ENCODE measurements at places on chromosomes 5 and 9. TPM values are rescaled to one million over a fixed set of nuclear protein-coding genes. Genes with fewer than 3 reads are reported as not detected.

- no peak for DNase-seq
Observed at GRCh38 chr5:115355767-115356381, 59.4 kb upstream of the CCDC112 start.

PTPRD gene
- total RNA-seq, result 3.6 TPM

DNA sequence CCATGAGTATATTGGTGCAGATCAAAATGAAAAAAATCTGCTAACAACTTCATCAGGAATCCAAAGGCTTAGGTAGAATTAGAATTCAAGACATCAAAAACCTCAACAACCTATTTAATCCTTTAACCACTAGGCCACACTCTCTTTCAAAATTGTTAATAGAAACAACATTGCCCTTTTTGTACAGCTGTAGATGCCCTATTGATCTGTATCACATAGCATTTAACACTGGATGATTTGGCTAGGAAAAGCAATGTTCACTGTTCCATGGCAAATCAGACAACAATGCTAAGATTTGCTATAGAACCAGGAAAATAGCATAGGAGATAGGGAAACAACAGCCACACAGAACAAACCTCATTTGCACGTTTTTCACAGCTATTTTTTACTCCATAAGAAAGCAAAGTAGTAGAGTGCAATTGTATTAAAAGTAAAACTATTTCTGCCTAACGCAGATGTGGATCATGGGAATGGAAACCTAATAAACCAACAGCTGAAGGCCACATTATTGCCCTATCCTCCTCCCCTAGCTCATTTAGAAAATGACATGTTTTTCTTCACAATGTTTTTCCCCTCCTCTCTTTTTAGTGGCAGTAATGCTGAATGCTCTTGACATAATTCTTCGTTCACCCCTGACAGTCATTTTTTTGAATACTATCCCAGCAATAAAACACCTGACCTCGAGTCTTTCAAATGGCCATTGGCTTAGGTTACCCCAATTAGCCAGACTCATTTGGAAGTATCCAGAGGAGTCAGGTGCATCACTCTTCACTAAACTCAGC, 373.0 kb upstream of the CCNH start:
- no peak for DNase-seq

FOXD4L6 gene
- 0.15 TPM for total RNA-seq

- DNase-seq, result no peak
Observed at GRCh38 chr5:100864931-100865330, 38.2 kb downstream of the ST8SIA4 start.

TERT gene
- total RNA-seq, result not detected

PAXX gene
- total RNA-seq, result 66.2 TPM

Measured in breast epithelium (tissue), 4 donors.